ENCODE measurements at places on chromosomes 1 and 21. TPM values are rescaled to one million over a fixed set of nuclear protein-coding genes. Genes with fewer than 3 reads are reported as not detected.
A peak's percentile ranks its signal among the peaks of the same experiment; 100 is the strongest.

Gene OR6N1
- total RNA-seq = not detected

Gene LAD1
- not detected for total RNA-seq

Gene BCAR3
- 17.6 TPM for total RNA-seq

DNA sequence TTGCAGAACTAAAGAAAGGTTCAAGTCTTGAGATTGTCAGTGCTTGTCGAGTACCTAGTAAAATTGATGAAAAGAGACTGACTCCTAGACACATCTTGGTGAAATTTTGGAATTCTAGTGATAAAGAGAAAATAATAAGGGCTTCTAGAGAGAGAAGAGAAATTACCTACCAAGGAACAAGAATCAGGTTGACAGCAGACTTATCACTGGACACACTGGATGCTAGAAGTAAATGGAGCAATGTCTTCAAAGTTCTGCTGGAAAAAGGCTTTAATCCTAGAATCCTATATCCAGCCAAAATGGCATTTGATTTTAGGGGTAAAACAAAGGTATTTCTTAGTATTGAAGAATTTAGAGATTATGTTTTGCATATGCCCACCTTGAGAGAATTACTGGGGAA, 16.3 kb downstream of the L1TD1 start:
- no peak overlapping the region for H3K4me3 ChIP-seq
- DNase-seq = no peak
- no peak overlapping the region for H3K27ac ChIP-seq
- no peaks in the 10 kb centered on the region for H3K27me3 ChIP-seq

Gene TARDBP
- total RNA-seq = 123 TPM

Gene CASQ1
- not detected for total RNA-seq

- no peak overlapping the region for H3K27ac ChIP-seq
- no peak overlapping the region for H3K4me3 ChIP-seq
- no peak for DNase-seq
- H3K36me3 ChIP-seq = no peaks in the 10 kb centered on the region
Observed at GRCh38 chr1:110076789-110077500, 6.5 kb upstream of the ALX3 start.

DNA sequence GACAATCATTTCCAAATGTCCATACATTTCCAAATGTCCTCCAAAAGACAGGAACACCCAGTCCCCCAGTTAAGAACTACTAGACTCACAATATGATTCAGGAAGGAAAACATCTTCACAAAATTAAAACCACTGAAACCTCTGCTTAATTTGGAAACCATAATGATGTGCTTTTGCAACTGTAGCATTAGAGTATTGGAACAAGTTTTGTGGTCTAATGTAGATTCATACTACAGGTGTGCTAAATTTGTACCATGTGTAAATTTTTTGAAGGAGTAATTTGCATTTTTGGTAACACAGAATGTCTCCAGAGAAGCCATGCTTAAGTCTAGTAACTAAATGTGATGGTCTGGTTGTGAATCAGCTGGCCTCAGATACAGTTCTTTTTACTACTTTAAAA, 129.6 kb downstream of the DPYD start:
- no peak overlapping the region for H3K27ac ChIP-seq
- H3K27me3 ChIP-seq = no peaks in the 10 kb centered on the region
- DNase-seq = no peak
- H3K4me3 ChIP-seq = no peak overlapping the region

- no peaks in the 10 kb centered on the region for H3K36me3 ChIP-seq
- H3K4me1 ChIP-seq = peaks cover 23% of the 10 kb centered on the region
- H3K27me3 ChIP-seq = no peaks in the 10 kb centered on the region
- no peak for DNase-seq
Observed at GRCh38 chr21:39479814-39480182, 28.0 kb downstream of the SH3BGR start.

DNA sequence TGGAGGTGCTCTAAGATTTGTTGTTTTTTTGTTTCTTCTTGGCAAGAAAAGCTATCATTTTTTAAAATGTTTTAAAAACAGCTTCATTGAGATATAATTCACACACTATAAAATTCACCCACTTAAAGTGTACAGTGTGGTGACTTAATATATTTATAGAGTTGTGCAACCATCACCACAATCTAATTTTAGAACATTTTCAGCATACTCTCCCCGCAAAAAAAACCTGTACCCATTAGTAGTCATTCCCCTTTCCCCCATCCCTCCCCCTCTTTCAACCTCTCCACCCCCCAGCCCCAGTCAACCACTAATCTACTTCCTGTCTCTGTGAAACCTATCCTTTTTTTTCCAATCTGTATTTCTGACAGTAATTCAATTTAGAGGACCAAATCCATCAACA, 30.6 kb downstream of the ZC3H11B start:
- no peak for DNase-seq
- no peaks in the 10 kb centered on the region for H3K36me3 ChIP-seq
- H3K27me3 ChIP-seq = no peaks in the 10 kb centered on the region
- H3K4me1 ChIP-seq = no peaks in the 10 kb centered on the region
- no peak overlapping the region for H3K27ac ChIP-seq

Gene ERICH3
- 1.7 TPM for total RNA-seq

GRCh38 chr21:29939924-29940275, at the start of gene GRIK1:
GRIK1 (minus strand) TSS chr21:29939996.
- H3K4me1 ChIP-seq = no peaks in the 10 kb centered on the region
- no peak within 1 kb of the TSS for H3K4me3 ChIP-seq
- no peaks in the 10 kb centered on the region for H3K36me3 ChIP-seq
- H3K27ac ChIP-seq = no peak within 1 kb of the TSS
- no peak for DNase-seq

Gene DEDD
- total RNA-seq = 34.2 TPM

GRCh38 chr1:24126018-24126671, 14.2 kb upstream of the MYOM3 start:
- no peak overlapping the region for H3K4me3 ChIP-seq
- no peak overlapping the region for H3K27ac ChIP-seq
- no peaks in the 10 kb centered on the region for H3K4me1 ChIP-seq
- DNase-seq = no peak
- H3K27me3 ChIP-seq = no peaks in the 10 kb centered on the region

DNA sequence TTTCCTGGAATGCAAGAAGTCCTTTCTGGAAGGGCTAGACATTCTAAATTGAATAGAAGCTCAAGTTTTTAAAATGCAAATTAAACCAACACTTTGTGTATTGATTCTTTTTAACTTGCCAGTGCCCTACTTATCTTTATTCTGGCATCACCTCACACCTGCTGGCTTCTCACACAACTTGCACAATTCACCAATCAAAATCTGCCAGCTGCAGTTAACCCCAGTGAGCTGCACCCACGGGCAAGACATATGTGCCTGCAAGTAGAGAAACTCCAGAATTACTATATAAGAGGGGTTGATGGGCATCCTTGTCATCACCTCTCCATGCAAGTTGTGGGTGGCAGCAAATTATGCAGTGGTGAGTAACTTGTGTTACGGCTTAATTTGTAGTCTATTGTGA, 11.7 kb upstream of the PLPPR4 start:
- no peak overlapping the region for H3K4me3 ChIP-seq
- DNase-seq = no peak
- no peaks in the 10 kb centered on the region for H3K27me3 ChIP-seq

GRCh38 chr1:226403201-226404034, 4.5 kb downstream of the PARP1 start:
- H3K27me3 ChIP-seq = no peaks in the 10 kb centered on the region
- H3K4me3 ChIP-seq = no peak overlapping the region
- H3K36me3 ChIP-seq = no peaks in the 10 kb centered on the region

- DNase-seq = no peak
- peaks cover 9% of the 10 kb centered on the region for H3K4me1 ChIP-seq
- peaks cover 27% of the 10 kb centered on the region for H3K36me3 ChIP-seq
Observed at GRCh38 chr1:179860652-179861051, 17.0 kb downstream of the TOR1AIP2 start.

- no peak overlapping the region for H3K4me3 ChIP-seq
- no peaks in the 10 kb centered on the region for H3K27me3 ChIP-seq
- no peak overlapping the region for H3K27ac ChIP-seq
- H3K4me1 ChIP-seq = no peaks in the 10 kb centered on the region
- H3K36me3 ChIP-seq = no peaks in the 10 kb centered on the region
- peak; percentile 70 for DNase-seq
Observed at GRCh38 chr1:211944733-211945500, 90.4 kb downstream of the INTS7 start.

DNA sequence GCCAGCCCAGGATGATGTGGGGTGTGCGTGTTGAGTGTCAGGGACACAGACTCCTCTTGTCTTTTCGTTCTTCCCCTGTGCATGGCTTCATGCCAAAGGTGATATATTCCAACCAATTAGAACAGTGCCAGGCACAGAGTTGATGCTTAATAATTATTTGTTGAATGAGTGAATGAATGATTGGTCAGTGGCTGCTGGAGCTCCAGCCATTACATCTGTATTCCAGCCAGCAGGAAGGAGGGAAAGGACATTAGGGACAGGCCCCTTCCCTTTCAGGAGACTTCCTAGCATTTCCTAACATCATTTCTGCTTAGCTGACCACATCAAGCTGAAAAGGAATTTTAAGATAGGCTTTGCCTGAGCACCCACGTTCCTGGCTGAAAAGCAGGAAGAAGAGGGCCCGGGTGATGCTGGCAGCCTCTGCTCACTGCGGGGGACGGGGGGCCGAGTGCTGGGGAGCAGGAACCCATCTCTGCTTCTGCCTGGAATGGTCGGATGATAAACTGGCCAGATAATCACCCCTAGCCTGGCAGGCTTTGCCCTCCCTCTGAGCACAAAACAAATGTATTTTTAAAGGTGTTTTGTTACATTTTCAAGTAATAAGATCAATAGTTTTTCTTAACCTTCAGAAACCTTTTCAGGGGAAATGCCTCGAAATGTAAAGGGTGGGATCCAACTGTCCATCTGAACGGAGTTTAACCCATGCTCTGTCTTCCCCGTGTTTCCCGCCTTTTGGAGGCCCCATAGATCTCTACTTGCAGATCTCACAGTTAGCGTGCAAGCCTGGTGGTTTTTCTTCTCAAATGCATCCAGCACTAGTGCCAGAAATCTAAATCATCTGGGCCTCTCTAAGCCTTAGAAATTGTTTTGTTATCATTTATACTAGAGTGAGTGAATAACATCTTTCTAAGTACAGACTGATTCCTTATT, 39.0 kb downstream of the SLC37A1 start:
- DNase-seq = no peak
- no peaks in the 10 kb centered on the region for H3K27me3 ChIP-seq
- no peaks in the 10 kb centered on the region for H3K36me3 ChIP-seq
- H3K4me3 ChIP-seq = no peak overlapping the region
- no peak overlapping the region for H3K27ac ChIP-seq
- no peaks in the 10 kb centered on the region for H3K4me1 ChIP-seq

All from adrenal gland (tissue), 19 donors.